ACHN (cell line): ENCODE measurements at places on chromosomes 4 and X.

- DNase-seq = no peak
Observed at GRCh38 chr4:186170966-186171365, 20.4 kb upstream of the CYP4V2 start.

DNA sequence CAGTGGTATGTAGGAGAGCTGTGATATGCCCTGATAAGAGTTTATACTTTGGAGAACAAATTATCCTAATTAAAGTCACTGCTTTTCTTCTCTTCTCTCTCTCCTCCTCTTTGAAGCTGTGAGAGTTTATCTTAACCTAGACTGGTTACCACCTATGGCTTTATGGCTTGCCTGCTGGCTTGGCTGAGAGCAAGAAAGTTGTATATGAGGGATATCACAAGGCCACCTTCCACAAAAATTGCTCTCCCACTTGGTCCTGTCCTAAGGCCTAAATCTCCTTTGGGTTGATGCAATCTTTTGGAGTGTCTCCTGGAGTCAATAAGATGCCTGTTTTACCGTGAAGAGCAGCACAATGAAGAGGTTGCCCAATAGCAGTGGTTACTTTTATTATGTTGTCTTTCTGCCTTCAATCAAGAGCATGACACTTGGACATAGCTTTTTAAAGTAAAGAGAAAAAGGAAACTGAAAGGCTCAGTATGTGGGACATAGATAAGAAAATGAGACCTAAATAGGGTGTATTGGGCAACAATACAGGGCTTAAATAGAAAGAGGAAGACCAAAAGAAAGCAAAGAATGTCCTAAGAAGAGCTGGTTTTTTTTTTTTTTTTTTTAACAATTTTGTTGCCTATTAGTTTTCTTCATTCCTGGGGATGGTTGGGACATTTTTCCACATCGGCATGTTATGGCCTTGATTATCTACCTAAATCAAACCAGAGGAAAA, 9.2 kb downstream of the GUCY1A1 start:
- DNase-seq = no peak

GRCh38 chr4:41885456-41885855, 49.8 kb upstream of the TMEM33 start:
- no peak for DNase-seq

DNA sequence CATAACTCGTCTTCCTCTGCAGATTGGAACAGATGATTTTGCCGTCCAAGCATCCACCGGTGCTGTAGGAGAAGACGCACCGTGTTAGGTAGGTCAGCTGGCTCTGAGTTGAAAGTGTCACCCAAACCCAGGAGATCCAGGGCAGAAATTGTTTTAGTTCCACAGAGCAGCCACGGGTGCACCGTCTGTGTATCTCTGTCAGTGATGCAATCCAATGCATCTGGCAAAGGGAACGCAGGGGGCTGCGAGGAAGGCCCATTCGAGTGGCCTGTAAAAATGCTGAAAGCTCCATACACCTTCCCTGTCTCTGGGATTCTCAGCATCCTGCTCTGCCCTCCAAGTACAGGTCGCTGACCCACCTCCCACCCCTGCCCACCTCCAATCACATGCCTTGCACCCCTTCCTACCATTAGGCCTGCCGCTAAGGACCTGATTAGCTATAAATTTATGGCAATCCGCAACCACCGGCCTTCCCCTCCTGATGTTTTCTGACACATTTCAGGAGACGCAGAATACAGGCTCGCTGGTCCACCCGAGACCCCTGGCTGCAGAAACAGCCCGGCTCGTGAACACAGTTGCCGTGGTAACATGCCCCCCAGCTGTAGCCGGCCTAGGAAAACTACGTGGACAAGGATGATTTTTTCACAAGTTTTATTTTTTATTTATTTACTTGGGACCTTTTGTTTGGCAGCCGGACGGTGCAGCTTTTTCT, 39.7 kb upstream of the SHOX start:
- DNase-seq = no peak

- no peak for DNase-seq
Observed at GRCh38 chr4:155966731-155967395, 13.2 kb upstream of the CTSO start.

DNA sequence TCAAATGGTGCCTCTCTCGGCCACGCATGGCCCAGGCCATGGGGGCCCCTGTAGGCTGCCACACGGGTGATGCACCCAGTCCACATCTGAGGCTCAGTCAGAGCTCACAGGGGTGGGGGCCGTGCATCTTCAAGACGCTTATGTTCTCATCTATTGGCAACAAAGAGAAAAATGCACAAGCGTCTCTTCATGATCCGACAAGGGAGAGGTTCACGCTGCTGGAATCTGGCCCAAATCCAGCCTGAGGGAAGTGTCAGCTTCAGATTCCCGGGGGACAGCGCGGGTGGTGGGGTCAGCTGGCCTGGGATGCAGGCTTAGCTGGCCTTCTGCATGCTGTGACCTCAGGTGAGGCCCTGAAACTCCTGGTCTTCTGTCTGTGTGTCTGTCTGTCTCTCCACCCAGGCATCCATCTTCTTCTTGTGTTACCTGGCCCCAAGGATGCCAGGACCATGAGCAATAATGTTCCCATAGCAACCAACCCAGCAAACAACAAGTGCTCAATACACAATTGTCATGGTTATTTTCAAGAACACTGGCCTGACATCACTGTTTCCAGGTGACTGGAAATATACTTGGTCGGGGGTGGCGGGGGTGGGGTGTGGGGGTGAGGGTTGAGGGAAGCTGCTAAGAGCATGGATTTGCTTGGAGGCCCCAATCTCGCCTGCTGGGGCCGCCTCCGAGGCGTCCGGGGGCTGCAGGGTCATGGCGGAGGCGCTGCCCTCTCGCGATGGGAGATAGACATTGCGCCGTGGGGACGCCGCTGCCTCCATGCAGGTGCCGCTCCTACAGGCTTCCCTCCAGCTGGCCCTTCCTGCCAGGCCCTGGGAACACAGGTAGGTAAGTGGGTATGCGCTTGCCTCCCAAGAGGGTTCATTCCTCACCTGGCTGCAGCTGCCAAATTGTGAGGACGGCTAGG, 48.3 kb downstream of the ABLIM2 start:
- DNase-seq = no peak

DNA sequence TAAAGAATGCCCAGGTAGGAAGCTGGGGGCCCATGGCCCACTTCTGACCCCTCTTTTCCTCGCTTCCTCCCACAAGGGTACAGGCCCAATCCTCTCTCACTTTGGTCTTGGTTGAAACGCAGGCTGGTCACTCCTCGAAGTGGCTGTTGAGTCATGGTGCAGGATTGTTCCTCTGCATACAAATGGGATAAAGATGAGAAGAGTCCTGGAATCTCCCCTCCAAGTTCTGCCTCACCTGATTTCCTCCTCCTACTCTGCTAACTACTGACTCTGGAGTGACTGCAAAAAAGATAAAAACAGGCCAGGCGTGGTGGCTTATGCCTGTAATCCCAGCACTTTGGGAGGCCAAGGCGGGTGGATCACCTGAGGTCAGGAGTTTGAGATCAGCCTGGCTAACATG, 1.7 kb downstream of the WDR45 start:
- DNase-seq = no peak

GRCh38 chr4:57320849-57321248, 210.7 kb upstream of the IGFBP7 start:
- DNase-seq = no peak

DNA sequence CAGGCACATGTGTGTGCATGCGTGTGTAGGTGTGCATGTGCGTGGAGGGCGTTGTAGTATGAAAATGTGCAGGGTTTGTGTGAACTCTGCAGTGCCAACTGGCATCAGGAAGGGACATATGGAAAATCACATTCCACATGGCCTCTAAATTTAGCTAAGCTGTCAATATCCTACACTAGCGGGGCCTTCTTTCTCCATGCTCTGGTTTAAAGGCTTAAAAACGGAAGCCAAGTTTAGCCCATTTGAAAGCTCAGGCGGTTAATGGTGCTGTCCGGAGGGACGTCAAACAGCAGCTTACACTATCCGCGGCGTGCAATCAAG, 144.1 kb upstream of the NOCT start:
- DNase-seq = no peak

DNA sequence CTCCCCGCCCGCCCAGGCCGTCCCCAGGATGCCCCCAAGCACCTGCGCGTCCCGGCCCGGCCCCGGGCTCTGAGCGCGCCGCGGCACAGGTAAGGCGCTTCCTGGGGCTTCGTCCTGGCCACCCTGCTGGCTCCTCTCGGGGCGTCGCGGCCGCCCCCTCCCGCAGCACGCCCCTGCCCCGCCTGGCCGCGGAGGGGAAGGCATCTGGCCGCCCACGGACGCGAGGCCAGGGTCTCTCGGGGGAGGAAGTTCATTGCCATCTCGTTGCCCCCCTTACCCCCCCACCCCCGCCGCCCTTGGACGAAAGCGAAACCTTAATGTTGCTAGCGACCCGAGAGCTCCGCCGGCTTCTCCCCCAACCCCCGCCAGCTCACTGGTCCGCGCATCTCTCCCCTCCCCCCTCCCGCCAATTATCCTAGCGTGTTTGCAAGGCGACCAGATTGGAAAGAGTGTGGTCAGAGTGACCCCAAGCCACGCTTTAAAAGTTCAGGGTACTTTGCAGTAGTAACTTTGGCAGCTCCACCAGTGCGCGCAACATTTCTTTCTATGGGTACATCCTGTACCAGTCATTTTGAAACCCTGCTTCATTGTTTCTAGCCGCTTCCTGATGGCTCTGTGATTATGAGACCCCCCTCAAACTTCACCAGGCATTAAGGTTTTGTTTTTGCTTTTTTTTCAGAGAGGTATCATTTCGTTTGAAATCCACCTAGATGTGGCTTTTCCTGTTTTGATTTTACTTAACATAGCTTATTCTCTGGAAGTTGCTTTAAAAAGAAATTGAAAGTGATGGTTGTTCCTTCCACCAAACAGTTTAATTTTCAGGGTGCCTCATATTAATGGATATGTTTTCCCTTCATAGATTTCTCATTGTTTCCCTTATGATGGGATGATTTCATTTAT, 626 bp downstream of the TBC1D1 start:
- DNase-seq = peak; percentile 22

- DNase-seq = no peak
Observed at GRCh38 chr4:100022792-100023222, 72.7 kb upstream of the H2AZ1 start.

DNA sequence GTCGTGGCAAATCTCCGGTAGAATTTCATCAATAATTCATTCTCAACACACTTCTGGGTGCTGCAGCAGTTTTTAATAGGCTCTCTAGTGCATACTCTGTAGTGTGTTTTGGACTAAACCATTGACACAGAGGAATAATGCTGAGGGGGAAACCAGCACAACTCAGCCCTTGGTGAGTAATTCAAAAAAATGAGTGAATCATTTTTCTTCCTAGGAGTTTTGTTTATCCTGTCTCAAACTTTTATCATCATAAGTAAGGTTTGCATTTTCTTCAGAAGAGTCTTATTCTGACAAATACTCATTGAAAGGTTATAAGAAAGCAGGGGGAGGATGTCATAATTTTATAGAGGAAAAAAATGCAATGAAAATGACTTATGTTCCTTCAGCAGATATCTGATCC, 2542.7 kb downstream of the PCDH7 start:
- DNase-seq = no peak

DNA sequence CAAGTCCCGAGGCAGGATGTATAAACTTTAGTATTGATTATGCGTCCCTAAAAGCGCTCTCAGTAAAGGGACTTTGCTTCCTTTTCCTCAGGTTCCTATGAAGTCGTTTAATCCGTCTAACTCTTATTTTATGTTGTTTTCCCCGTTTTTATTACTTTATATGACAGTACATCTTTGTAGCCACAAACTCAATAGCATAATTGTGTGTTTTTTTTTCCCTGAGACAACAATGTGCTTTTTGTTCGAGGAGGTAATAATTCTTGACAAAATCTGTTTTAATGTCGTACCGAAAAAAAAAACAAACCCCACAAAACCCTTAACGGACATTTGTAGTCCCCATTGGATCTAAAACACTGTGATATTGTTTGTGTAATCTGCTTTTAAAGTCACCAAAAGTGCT, 17.9 kb upstream of the PPP2R3B start:
- DNase-seq = no peak

DNA sequence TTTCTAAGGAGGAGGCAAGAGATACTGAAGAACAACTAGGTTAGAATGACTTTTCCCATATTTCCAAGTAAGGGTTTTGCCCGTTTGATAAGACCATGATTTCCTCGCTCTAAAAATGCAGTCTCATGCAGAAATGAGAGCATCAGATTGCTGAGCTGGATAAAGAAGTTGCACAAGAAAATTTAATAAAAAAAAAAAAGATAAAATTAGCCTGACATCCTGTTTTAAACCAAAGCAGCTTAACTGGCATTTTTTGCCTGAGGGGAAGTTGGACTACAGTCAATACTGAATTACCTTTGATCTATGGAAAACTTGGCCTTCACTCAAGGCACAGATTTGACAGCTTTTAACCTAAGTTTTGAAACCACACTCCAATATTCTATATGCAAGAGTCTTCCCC, 208.4 kb downstream of the GASK1B start:
- no peak for DNase-seq

DNA sequence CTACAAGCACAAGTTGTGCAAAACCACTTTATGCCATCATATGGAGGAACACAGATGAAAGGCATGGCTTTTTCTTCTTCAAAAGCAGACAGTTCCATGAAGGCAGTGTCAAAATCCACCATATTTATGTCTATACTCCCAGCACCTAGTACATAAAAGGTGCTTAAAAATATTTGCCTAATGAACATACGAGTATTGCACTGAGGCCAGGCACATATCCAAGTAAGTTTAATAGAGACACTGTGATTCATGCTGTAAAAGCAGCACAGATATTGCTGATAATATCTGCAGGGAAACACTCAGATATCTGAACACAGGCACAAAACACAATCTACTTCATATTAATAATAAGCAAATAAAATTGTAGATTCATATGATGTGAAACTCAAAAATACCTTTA, 48.1 kb upstream of the CXCL8 start:
- no peak for DNase-seq

- DNase-seq = peak; percentile 50
Observed at GRCh38 chrX:48071064-48071985, at the start of gene ZNF630. Gene ZNF630 (minus strand): TSS chrX:48071640. CDS start chrX:48066886, 4,754 bp downstream.

GRCh38 chr4:1786544-1787362, 6.3 kb upstream of the FGFR3 start:
- no peak for DNase-seq

- DNase-seq = no peak
Observed at GRCh38 chrX:43758044-43758443, 101.9 kb downstream of the MAOA start.
